ENCODE measurements at places on chromosomes 2 and 18.

DNA sequence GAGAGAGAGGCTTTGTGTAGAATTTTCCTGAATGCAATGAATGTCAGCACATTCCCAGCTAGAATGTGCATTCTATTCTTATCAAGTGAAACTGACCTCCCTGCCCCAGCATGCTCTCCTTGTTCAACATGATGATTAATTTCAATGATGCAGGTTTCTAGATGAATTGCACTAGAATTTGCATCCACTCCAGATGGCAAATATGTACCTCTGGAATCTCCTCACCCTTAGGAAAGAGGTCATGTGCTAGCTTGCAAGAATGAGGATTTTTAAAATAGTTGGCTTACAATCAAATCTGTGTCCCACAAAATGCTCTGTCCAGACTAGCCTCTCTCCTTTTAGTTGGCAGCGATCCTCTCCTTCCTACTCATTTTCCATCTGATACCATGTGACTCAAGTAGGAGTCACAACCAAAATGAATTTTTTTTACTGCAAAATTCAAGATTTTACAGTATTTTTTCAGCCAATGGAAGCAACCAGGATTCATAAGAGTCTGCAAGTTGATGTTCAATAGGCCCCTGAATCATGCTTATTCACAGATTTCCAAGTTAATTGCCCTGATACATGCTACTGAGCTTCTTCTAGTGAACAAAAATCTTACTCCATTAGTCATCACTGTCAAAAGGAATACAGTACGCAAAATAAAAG, 21.0 kb upstream of the STAT4 start:
- DNase-seq: no peak

- no peak for DNase-seq
Observed at GRCh38 chr18:48796491-48797205, 154.1 kb downstream of the SMAD7 start.

DNA sequence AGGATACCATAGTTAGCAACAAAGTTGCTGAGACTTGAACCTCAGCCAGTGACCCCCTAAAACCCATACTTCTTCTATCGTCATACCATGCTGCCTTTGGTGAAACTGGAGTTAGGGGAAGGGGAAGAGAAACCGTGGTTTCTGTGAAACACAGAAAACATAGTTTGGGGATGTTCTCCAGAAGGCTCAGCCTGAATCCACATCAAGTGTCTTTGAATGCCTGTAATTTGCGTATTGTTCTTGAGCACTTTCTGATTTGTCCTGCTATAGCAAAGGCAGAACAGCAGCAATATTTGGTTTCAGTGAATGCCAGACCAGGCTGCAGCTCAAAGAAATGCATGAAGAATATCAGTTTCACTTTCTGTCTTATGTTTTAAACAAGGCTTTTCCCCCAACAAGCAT, 258.7 kb downstream of the TTC32 start:
- no peak for DNase-seq

GRCh38 chr18:66438711-66439536, 165.0 kb downstream of the CDH19 start:
- no peak for DNase-seq

DNA sequence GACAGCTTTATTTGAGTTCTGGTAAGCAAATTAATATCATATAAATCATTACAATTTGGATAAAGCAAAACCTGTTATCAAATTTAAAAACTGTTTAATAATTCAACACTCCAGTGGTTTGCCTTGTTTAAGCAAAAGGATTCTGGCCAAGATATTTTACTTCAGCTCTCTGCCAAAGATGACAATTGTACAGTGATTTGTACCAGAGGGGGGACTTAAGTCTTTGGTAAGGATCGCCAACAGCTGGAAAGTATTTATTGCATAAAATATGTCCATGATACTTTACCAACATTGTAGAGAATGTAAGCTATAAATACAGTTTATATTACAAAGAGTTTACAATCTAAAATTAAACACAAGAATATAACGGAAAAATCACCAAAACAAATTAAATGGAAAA, 13.8 kb downstream of the PREPL start:
- DNase-seq: no peak

DNA sequence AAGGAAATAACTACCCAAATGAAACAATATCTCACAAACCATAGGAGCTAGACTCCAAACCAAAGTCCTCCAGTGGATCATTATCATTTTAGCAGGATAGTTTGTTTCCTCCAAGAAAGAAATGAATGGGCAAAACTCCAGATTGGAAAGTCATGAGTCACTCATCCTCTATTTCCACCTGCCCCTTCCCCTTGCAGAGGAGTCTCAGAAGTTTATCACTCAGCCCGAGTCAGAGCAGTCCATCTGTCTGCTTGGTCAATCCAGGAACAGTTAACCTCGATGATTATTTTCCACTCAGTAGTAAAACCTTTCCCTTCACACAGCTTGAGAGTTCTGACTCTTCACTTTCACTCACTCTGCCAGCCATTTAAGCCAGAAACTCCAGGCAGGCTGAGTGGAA, 462.2 kb downstream of the BCL11A start:
- no peak for DNase-seq

All from naive B cell (primary cell).